ENCODE measurements at places on chromosomes 6 and 20. TPM values are rescaled to one million over a fixed set of nuclear protein-coding genes. Genes with fewer than 3 reads are reported as not detected.

The KIF25 gene
- total RNA-seq: 1.1 TPM

The B3GALT4 gene
- 4.1 TPM for total RNA-seq

The KIFC1 gene
- 83.7 TPM for total RNA-seq

The APMAP gene
- total RNA-seq: 62.1 TPM

The STX7 gene
- 25.6 TPM for total RNA-seq

The NRN1 gene
- total RNA-seq: 0.66 TPM

GRCh38 chr20:57250607-57251343, 15.7 kb downstream of the BMP7 start:
- H3K4me1 ChIP-seq: peaks cover 40% of the 10 kb centered on the region
- no peaks in the 10 kb centered on the region for H3K27me3 ChIP-seq
- H3K27ac ChIP-seq: peak overlapping the region; percentile 11
- peaks cover 8% of the 10 kb centered on the region for H3K36me3 ChIP-seq

- no peak overlapping the region for H3K27ac ChIP-seq
- no peak overlapping the region for H3K4me3 ChIP-seq
- no peak for DNase-seq
- H3K27me3 ChIP-seq: peaks cover 5% of the 10 kb centered on the region
- peaks cover 4% of the 10 kb centered on the region for H3K36me3 ChIP-seq
Observed at GRCh38 chr6:76382201-76382600, 309.7 kb upstream of the IMPG1 start.

- no peaks in the 10 kb centered on the region for H3K27me3 ChIP-seq
- no peak overlapping the region for H3K4me3 ChIP-seq
- H3K4me1 ChIP-seq: peaks cover 4% of the 10 kb centered on the region
- H3K27ac ChIP-seq: no peak overlapping the region
- no peaks in the 10 kb centered on the region for H3K36me3 ChIP-seq
Observed at GRCh38 chr6:127956260-127956888, 55.5 kb upstream of the THEMIS start.

DNA sequence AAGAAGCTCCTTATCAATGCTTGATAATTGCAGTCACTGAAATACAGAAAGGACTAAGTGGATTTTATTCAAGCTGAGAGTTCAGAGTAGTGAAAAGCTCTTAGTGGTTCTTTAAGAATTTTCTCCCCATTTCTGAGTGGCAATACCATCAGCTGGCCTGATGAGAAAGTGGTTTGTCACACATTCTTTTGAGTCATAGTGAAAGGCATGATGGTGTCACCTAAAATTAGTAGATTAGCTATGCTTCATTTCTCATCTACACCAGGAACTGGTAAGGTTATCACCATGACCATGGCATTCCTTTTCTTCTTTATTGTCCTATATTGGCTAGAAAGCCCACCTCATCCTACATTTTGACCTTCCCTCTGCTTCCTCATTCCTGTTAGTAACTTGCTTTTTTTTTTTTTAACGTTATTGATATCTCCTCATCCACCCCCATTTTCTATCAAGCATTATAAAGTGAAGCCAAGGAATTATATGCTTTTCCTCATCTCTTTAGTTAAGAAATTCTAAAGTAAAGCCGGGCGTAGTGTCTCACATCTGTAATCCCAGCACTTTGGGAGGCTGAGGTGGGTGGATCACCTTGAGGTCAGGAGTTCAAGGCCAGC, 67.4 kb upstream of the LOC128125822 start:
- no peaks in the 10 kb centered on the region for H3K36me3 ChIP-seq
- no peaks in the 10 kb centered on the region for H3K4me1 ChIP-seq
- no peak for DNase-seq
- no peak overlapping the region for H3K27ac ChIP-seq
- no peaks in the 10 kb centered on the region for H3K27me3 ChIP-seq

- DNase-seq: no peak
- no peak overlapping the region for H3K27ac ChIP-seq
- peaks cover 23% of the 10 kb centered on the region for H3K4me1 ChIP-seq
- no peaks in the 10 kb centered on the region for H3K36me3 ChIP-seq
- H3K4me3 ChIP-seq: no peak overlapping the region
Observed at GRCh38 chr20:46900086-46900485, 5.4 kb downstream of the EYA2 start.

- peaks cover 20% of the 10 kb centered on the region for H3K4me1 ChIP-seq
- H3K27me3 ChIP-seq: no peaks in the 10 kb centered on the region
- H3K36me3 ChIP-seq: no peaks in the 10 kb centered on the region
- H3K4me3 ChIP-seq: no peak overlapping the region
- DNase-seq: no peak
Observed at GRCh38 chr6:51024126-51024525, 205.5 kb downstream of the TFAP2B start.

GRCh38 chr6:52022675-52023074, 64.7 kb downstream of the PKHD1 start:
- no peak overlapping the region for H3K4me3 ChIP-seq
- no peak overlapping the region for H3K27ac ChIP-seq
- peaks cover 34% of the 10 kb centered on the region for H3K4me1 ChIP-seq
- no peak for DNase-seq

- peaks cover 37% of the 10 kb centered on the region for H3K4me1 ChIP-seq
- peaks cover 10% of the 10 kb centered on the region for H3K36me3 ChIP-seq
- H3K27ac ChIP-seq: peak overlapping the region; percentile 22
- no peak overlapping the region for H3K4me3 ChIP-seq
Observed at GRCh38 chr6:157060440-157060952, 262.8 kb downstream of the TMEM242 start.

- DNase-seq: no peak
- H3K4me1 ChIP-seq: no peaks in the 10 kb centered on the region
- H3K36me3 ChIP-seq: no peaks in the 10 kb centered on the region
- H3K27ac ChIP-seq: no peak overlapping the region
- no peaks in the 10 kb centered on the region for H3K27me3 ChIP-seq
Observed at GRCh38 chr20:20277894-20278335, 90.0 kb upstream of the INSM1 start.

Data from WTC11 (cell line).